ENCODE measurements at places on chromosomes 5 and 9.

GRCh38 chr9:113708821-113709713 is 167.0 kb upstream of the ZNF618 start:
- no peak for DNase-seq

GRCh38 chr9:136021171-136021871 is 60.1 kb upstream of the UBAC1 start:
- no peak for DNase-seq

DNA sequence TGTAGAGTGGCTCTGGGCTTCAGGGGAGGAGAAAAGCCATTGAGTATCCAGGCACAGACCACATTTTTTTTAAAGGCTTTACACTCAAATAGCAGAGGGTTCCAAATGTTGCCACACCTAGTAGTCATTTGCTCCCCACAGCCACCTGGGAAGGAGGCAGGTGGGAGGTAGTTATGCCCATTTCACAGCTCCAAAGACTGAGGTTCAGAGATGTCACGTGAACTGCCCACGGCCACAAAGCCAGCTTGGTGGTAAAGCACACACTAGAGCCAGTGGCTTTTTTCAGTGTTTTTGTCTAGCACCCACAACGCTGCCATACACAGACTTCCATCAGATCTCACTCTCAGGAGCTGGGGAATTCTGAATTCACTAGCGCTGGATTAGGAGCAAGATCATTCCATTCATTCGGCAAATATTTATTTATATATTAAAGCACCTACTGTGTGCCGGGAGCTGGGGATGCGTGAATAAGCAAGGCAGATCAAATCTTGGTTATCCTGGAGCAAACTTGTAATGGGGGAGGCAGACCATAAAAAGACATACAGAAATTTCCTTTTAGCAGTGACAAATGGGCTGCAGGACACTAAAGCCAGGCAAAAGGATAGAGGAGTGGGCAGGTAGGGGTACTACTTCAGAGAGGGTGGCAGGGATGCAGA is 7.4 kb downstream of the WHRN start:
- DNase-seq, result no peak

DNA sequence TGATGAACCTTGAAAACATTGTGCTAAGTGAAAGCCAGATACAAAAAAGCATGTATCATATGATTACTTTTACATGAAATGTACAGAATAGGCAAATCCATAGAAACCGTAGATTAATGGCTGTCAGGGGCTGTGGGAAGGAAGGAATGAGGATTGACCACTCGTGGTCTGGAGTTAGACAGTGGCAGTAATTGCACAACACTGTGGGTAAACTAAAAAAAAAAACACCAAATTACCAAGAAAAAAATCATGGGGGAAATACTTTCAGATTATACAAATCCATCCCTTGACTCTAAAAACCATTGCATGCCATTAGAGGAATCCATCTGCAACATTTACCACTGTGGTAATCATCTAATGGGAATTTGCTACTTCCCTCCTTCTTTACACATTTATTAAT is 140.0 kb downstream of the SIL1 start:
- no peak for DNase-seq

- no peak for DNase-seq
Observed at GRCh38 chr9:18990494-18990893, 42.5 kb downstream of the SAXO1 start.

DNA sequence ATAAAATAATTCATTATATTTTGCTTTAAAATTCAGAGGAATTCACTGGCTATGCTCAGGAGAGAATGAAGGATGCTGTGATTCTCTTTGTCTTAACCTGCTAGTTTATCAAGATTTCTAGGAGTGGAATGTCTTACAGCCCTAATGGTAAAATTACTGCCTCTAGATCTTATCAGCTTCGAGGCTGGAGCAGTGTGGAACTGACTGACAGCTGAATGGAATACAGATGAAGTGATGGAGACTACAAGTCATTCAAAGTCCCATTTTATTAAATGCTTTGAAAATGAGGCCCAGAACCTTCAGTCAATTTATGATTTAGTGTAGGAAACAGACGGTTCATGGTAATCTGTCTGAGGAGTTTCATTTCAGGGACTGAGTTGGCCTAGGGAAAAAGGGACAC is 202.1 kb downstream of the RFX3 start:
- DNase-seq, result no peak

- no peak for DNase-seq
Observed at GRCh38 chr9:76441551-76442322, 17.2 kb upstream of the GCNT1 start.

GRCh38 chr5:129509363-129509975 is 49.4 kb downstream of the ADAMTS19 start:
- DNase-seq, result no peak

DNA sequence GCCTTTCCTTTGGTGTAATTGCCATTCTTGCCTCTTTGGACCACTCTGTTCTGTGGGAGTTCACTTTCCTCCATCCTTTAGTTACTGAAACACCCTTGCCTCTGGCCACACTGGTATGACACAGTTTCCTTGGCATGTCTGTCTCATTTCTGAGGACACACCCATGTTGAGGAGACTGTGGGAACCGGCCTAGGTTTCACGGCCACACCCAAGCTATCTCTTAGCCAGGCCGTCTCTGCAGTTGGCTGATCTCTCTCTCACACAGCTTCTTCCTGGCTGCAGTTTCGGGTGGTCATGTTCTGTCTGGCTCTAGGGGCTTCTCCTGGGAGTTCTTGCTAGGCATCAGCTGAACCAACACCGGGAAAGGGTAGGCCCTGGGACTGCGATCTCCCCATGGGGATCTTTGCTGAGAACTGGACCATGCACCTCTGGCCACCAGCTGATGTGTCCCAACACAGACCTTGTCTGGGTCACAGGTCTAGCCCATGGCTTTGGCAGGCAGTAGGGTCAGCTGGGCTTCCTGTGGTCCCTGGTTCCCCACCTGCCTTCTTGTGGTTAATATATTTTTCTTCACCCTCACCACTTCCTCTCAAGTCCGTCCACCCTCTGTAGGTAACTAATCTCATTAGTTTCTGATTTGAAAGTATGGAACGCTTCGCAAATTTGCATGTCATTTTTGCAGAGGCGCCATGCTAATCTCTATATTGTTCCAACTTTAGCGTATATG is 24.9 kb downstream of the ARHGEF37 start:
- DNase-seq, result no peak

GRCh38 chr5:148343603-148344487 is 8.5 kb downstream of the SPINK9 start:
- no peak for DNase-seq

GRCh38 chr5:146103594-146103993 is 1.8 kb downstream of the PLAC8L1 start:
- no peak for DNase-seq

DNA sequence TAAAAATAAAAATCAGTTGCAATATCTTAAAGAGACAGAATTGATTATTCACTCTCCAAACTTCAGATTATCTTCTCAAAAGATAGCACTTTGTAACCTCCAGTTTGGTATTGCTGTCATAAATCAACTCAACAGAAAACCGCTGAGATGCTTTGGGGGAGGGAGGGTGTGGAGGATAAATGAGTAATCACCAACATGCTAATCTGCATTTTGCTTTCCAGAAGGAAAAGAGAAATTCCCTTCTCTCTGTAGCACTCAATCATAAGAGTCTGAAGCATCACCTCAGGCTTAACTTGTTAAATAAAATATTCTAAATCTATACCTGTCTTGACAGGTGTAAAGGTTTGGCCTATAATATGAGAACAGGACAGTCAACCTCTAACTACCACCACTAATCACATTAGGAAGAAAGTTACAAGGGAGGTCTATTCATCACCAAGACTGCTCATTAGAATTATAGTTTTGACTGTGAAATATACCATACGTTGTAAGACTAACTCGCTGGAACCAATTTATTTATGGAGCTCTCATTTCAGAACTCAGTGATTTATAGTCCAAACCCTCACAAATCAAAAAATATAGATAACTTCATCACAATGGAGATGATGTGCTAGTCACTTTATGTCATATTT is 89.0 kb downstream of the PIK3R1 start:
- no peak for DNase-seq

GRCh38 chr9:14554886-14555285 is 138.3 kb downstream of the ZDHHC21 start:
- DNase-seq, result no peak

GRCh38 chr9:96418920-96419690 is 935 bp upstream of the ZNF367 start:
- peak; percentile 41 for DNase-seq

DNA sequence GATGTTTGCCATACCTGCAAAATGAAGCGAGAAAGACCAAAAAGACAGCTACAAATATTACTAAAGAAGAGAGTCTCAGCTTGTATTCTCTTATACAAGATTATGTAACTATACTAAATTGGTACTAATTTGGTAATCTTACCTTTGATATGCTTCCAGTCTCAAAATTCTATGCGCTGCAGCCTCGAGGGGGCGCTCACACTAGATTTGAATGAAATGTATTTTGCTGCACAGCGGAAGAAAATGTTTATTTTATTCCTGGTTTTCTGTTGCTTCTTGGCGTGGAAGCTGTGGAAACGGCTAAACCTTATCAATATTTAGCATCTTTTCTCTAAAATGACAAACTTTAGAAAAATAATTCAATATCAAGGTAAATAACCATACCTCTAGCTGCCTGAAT is 267.0 kb upstream of the NUDT12 start:
- no peak for DNase-seq

GRCh38 chr5:128253880-128254279 is 170.3 kb downstream of the SLC12A2 start:
- no peak for DNase-seq

DNA sequence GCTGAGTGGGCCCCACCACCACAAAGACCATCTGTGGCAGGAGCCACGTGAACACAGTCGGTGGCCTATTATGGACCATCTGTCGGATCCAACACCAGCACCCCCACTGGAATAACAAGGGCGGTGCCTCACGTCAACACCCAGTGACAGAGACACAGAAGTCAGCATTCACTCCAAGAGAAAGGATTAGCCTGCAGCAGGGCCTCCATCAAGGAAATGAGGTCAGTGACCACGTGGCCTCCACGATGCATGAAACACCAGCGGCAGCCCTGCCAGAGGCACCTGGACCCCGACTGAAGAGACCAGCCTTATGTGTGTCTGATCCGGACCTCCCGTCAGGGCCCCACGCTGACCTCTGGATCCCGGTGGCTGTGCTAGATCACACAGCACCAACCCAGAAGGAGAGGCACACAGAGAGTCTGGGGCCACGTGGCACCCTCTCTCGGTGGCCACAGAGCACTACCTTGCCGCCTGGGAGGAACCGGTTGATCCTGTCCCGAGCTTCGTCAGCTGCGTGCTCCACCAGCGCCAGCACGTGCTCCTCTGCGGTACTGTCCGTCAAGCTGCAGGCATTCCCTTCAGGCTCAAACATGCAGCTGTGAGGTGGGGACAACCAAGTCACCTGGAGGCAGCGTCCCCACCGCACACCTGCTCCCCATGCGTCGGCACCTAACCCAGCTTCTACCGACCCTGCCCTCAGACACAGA is 9.0 kb downstream of the BRD9 start:
- no peak for DNase-seq

DNA sequence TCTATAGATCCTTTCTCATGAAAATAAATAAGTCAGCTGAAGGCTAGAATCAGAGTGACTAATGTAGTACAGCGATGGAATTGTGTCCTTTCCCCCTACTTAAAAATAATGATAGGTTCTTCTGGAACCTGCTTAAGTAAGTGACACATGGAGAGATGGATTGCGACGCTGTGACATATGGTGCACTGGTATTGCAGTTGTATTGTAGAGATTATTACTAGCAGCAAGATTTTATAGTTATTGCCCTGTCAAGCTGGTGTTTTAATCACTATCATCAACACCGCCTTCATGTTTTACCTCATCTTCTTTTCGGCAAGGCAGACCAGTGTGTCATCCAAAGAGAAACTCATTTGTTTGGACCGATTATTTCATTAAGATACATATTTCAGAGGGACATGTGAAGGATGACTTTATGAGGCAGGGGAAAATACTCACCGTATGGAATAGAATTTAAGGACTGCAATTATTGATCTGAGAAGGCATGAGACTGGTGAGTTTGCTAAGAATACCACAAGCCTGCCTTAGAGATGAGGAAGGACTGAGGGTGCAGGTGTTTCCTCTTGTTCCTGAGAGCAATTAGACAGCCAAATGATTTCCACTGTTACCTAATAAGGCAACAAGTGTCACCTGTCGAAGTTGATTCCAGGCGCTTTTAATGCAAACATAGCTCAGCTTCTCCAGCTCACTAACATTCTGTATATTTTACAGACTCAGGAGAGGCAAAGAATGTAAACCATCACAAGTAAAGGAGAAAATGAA is 1855.5 kb downstream of the MAT2B start:
- DNase-seq, result no peak

DNA sequence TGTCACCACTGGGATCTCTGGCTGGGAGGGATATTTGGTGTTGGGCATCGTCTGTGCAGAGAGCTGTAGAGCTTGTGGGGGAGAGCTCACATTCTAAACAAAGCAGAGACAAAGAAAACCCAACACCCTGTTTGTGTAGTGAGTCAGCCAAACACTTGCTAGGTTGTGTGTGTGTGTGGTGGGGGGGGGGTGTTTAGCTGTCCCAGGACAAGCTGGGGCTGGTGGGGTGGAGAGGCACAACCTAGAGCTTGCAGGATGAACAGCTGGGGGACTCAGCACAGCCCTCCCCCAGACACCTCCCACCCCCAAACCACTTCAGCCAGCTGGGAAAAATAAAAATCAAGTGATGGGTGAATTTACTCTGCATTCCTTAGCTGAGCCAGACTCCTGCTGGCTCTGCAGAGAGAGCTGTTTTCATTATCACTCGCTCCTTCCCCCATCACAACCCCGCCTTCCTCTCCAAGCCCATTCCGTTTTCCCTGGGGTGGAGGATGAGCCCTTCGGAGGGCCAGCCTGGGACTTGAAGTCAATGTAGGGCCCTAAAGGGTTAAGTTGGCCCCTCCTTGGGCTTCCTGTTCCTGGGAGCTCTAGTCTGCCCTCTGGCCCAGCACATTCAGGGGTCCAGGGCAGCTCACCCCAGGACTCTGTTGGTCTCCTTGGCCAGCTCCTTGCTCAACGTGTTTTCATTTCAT is 2.6 kb downstream of the OLFML2A start:
- no peak for DNase-seq

- DNase-seq, result no peak
Observed at GRCh38 chr5:128007939-128008338, 75.6 kb upstream of the SLC12A2 start.

- no peak for DNase-seq
Observed at GRCh38 chr9:34084562-34084961, 35.9 kb upstream of the UBAP2 start.

GRCh38 chr5:74372502-74373064 is 267.9 kb downstream of the ENC1 start:
- DNase-seq, result no peak

Data from left kidney (tissue), 8 donors.